ENCODE measurements at places on chromosomes 5 and 9.

- H3K27me3 ChIP-seq: no peaks in the 10 kb centered on the region
- H3K4me3 ChIP-seq: no peak overlapping the region
- DNase-seq: no peak
- H3K36me3 ChIP-seq: no peaks in the 10 kb centered on the region
- H3K27ac ChIP-seq: no peak overlapping the region
Observed at GRCh38 chr5:58080573-58080972, 379.3 kb downstream of the PLK2 start.

- peaks cover 17% of the 10 kb centered on the region for H3K27me3 ChIP-seq
- peak overlapping the region; percentile 57 for H3K27ac ChIP-seq
- no peak overlapping the region for H3K4me3 ChIP-seq
- H3K4me1 ChIP-seq: peaks cover 35% of the 10 kb centered on the region
Observed at GRCh38 chr9:70406434-70406862, 8.0 kb downstream of the KLF9 start.

DNA sequence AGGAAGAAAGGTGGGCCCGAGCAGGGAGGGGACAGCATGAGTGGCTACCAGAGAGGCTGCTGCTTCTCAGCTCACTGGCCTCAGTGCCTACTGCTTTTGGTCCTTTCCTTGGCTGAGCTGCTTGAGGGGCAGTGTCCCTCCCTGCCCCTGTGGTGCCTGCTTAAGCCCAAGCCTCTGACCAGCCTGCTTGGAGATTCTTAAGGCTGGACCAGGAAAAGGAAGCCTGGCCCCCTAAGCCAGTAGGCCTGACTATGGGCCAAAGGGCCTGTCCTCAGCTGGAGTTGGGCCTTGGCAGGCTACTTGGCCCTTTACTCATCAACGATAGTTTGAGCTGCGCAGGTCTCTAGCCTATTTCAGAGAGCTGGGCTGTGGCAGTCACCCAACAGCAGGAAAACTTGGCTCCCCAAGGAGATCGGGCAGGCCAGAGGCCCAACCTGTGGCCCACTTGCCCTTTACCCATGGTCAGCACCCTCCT is 24.9 kb downstream of the TCF7 start:
- H3K27me3 ChIP-seq: no peaks in the 10 kb centered on the region
- peaks cover 14% of the 10 kb centered on the region for H3K4me1 ChIP-seq
- H3K27ac ChIP-seq: no peak overlapping the region
- DNase-seq: no peak

DNA sequence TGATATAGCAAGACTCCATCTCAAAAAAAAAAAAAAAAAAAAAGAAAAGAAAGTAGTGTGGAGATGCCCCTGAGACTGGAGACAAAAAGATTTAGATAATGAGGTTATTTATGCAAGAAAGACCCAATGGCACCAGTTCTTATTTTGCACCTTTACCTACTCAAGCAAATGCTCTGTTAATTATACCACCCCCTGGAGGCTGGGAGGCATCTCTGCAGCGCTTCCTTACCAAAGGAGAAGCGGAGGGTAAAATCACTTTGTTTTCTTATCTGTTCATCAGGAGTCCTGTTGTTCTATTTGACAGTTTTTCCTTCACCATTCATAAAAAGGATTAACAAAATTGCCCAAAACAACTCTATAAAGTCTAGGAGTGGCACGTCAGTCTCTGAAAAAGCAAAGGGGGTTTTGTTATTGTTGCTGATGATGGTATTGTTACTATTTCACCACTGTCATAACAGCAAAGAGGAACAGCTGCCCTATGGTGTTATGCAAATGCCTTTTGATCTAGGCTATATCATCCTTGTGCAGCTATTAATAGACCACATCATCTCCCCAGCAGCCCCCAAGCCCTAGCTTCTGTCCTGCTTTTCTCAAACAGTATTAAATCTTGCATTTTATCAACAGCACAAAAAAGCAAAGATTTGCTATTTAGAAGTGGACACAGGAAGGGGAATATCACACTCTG is 174.0 kb downstream of the PALM2AKAP2 start:
- DNase-seq: no peak
- H3K4me3 ChIP-seq: no peak overlapping the region
- no peaks in the 10 kb centered on the region for H3K36me3 ChIP-seq

DNA sequence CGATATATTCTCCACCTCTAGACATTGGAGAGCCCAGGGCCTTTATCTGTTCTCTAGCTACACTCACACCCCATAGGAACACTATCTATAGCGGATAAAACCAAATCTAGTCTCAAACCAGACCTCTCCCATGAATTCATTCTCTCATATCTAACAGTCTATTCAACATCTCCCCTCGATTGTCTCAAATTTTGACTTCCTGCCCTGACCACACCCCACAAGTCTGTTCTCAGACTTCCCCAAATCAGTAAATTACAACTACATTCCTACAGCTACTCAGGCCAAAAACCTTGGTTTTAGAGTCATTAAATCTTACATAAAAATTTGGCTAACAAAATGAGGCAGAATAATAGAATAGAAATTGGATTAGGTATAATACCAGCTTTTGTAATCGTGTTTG is 12.5 kb upstream of the SLC1A3 start:
- no peak overlapping the region for H3K4me3 ChIP-seq
- peaks cover 58% of the 10 kb centered on the region for H3K4me1 ChIP-seq
- H3K36me3 ChIP-seq: no peaks in the 10 kb centered on the region
- no peaks in the 10 kb centered on the region for H3K27me3 ChIP-seq

DNA sequence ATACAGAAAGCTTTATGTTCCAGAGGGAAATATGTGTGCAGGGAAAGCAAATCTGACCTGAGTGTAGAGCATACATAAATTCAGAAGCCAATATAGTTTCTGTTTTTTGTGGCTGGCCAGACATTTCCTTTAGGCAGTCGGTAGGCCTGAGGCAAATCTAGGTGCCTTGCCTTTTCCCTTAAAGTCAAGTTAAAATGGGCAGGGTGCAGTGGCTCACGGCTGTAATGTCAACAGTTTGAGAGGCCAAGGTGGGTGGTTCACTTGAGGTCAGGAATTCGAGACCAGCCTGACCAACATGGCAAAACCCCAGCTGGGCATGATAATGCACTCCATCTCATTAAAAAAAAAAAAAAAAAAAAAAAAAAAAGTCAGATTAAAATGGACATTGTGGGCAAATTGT is 31.2 kb downstream of the PHAX start:
- H3K27me3 ChIP-seq: no peaks in the 10 kb centered on the region
- H3K36me3 ChIP-seq: no peaks in the 10 kb centered on the region
- no peak overlapping the region for H3K27ac ChIP-seq
- no peak overlapping the region for H3K4me3 ChIP-seq
- H3K4me1 ChIP-seq: peaks cover 4% of the 10 kb centered on the region

DNA sequence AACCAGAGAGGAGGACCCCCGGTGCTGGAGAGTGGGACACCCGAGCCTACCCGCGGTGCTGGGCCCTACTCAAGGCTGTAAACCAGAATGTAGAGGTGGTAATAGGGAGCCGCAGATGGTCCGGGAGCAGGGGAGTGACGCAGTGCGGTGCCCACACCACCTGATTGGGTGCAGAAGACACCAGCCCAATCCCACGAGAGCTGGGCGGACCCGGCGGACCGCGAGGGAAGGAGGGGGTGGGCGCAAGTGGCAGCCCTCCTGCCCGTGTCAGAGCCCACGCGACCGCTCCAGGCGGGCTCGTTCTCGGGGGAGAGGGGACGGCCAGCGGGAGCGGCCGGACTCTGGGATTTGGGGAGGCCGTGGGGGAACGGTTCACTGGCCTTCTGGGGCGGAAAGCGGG is 71.2 kb downstream of the C9orf50 start:
- no peak for DNase-seq
- H3K27ac ChIP-seq: no peak overlapping the region
- H3K4me1 ChIP-seq: peaks cover 15% of the 10 kb centered on the region
- H3K4me3 ChIP-seq: peak overlapping the region; percentile 66
- no peaks in the 10 kb centered on the region for H3K36me3 ChIP-seq

GRCh38 chr9:90795084-90795483 is 6.5 kb upstream of the SYK start:
- no peak overlapping the region for H3K4me3 ChIP-seq
- DNase-seq: no peak
- peaks cover 7% of the 10 kb centered on the region for H3K4me1 ChIP-seq
- no peak overlapping the region for H3K27ac ChIP-seq
- H3K36me3 ChIP-seq: peaks cover 6% of the 10 kb centered on the region

DNA sequence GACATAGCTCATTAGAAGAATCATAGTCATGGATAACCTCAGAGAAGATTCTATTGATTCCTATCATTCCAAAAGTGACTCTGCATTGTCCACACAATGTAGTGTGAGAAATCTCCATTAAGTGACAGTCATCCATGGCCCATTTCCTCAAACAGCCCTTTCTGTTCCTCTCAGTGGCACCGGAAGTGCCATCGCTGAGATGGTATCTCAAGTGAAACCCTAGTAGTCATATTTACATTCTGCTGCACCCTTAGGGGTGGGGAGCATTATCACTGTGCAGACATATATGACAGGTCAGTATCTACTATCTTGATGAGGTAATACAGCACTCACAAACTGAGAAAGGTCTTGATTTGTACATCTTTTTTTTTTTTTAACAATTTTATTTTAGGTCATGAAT is 55.4 kb upstream of the MIER3 start:
- no peak for DNase-seq
- H3K27me3 ChIP-seq: no peaks in the 10 kb centered on the region
- H3K4me1 ChIP-seq: peaks cover 3% of the 10 kb centered on the region
- no peak overlapping the region for H3K4me3 ChIP-seq
- no peaks in the 10 kb centered on the region for H3K36me3 ChIP-seq

GRCh38 chr9:124415102-124415851 is at the start of gene PSMB7:
PSMB7 (minus strand) TSS chr9:124415442; CDS start chr9:124415425, 17 bp downstream.
- peaks cover 10% of the 10 kb centered on the region for H3K4me1 ChIP-seq
- peak within 1 kb of the TSS; percentile 99 for H3K4me3 ChIP-seq
- H3K27ac ChIP-seq: peak within 1 kb of the TSS; percentile 98
- H3K36me3 ChIP-seq: peaks cover 39% of the 10 kb centered on the region
- H3K27me3 ChIP-seq: no peaks in the 10 kb centered on the region
- peak; percentile 97 for DNase-seq

GRCh38 chr9:38732885-38733284 is 13.0 kb upstream of the FAM240B start:
- peaks cover 1% of the 10 kb centered on the region for H3K4me1 ChIP-seq
- no peaks in the 10 kb centered on the region for H3K27me3 ChIP-seq
- DNase-seq: no peak
- H3K4me3 ChIP-seq: no peak overlapping the region

GRCh38 chr5:179873588-179874110 is 15.0 kb upstream of the MRNIP start:
- peaks cover 34% of the 10 kb centered on the region for H3K36me3 ChIP-seq
- no peaks in the 10 kb centered on the region for H3K4me1 ChIP-seq
- no peaks in the 10 kb centered on the region for H3K27me3 ChIP-seq
- H3K27ac ChIP-seq: no peak overlapping the region

DNA sequence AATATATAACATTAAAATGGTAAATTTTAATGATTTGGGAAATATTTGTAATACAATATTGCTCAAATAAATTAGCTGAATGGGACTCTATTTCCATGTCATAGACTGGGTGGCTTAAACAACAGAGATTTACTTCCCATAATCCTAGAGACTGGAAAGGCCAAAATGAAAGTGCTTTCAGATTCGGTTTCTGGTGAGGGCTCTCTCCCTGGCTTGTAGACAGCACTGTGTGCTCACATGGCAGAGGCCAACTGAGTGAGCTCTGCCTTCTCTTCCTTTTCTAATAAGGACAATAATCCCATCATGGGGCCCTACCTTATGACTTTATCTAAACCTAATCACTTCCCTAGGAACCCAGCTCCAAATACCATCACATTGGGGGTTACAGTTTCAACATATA is 196.2 kb downstream of the MARCHF11 start:
- no peak overlapping the region for H3K4me3 ChIP-seq
- no peak overlapping the region for H3K27ac ChIP-seq
- H3K27me3 ChIP-seq: no peaks in the 10 kb centered on the region
- H3K4me1 ChIP-seq: no peaks in the 10 kb centered on the region

- H3K27ac ChIP-seq: no peak overlapping the region
- DNase-seq: no peak
- H3K27me3 ChIP-seq: no peaks in the 10 kb centered on the region
- H3K4me3 ChIP-seq: no peak overlapping the region
- 0 out of 2 replicates have a peak, but pooled peaks cover 6% of the 10 kb centered on the region for H3K36me3 ChIP-seq
Observed at GRCh38 chr9:121853617-121854395, 202.4 kb downstream of the DAB2IP start.

DNA sequence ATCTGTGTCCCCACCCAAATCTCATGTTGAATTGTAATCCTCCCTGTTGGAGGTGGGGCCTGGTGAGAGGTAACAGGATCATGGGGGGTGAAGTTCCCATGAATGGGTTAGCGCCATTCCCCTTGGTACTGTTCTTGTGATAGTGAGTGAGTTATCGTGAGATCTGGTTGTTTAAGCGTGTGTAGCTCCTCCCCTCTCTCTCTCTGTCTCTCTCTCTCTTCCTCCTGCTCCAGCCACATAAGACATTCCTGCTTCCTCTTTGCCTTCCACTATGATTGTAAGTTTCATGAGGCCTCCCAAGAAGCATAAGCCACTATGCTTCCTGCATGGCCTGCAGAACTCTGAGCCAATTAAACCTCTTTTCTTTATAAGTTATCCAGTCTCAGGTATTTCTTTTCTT is 28.8 kb downstream of the C5orf15 start:
- H3K4me3 ChIP-seq: no peak overlapping the region
- no peak overlapping the region for H3K27ac ChIP-seq
- no peak for DNase-seq
- H3K36me3 ChIP-seq: no peaks in the 10 kb centered on the region

DNA sequence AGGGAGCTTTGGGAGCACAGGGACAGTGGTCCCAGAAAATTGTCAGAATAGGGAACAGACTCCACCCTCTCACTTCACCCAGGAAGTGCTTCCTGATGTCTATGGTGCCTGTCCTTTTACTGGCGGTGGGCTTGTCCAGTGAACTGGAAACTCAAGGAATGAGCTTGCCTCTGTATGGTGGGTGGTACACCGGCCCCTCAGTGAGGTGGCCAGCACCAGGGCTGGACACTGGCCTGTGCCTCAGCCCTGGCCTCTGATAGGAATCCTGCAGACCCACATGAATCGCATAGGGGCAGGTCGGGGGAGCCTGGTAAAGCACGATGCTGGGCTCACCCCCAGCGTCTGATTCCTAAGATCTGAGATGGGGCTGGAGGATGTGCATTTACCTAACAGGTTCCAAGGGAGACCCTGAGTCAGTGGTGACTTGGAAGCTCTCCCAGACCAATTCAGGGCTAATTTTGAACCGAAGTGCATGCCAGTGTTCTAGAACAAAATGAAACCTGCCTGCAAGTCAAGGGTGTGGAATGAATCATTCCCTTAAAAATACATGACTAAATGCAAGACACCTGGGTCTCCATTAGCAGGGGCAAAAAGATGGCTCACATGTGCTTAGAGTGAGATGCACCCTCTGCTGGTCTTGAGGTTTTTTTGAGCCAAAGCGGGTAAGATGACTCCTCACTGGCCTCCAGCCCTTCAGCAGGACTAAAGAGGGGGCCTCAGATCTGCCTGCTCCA is 178.3 kb downstream of the HSPA4 start:
- no peaks in the 10 kb centered on the region for H3K4me1 ChIP-seq
- no peaks in the 10 kb centered on the region for H3K27me3 ChIP-seq
- no peak overlapping the region for H3K27ac ChIP-seq
- H3K4me3 ChIP-seq: no peak overlapping the region
